ENCODE measurements at places on chromosomes 7 and 10.

- DNase-seq: no peak
These were observed at the start of gene ZNF804B for GRCh38 chr7:88759230-88760135. ZNF804B (plus strand) TSS chr7:88759700; CDS start chr7:88759977, 277 bp downstream.

DNA sequence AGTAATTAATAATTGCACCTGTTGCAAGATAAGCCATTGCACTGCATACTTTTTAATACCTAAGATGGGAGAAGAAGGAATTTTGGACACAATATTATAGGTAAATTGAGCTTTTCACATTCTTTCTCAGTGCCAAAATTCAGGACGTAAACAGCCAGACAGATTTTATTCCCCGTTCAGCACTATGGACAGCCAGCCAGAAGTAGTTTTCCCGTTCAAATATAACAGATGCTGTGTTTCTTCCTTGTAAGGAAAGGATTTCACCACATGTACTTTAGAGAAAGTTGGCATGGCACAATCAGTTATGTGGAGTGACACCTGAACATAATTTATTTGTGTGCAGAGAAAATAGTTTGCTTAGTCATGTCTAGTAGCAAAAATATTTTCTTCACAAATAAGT is 34.8 kb downstream of the SEMA3E start:
- no peak for DNase-seq

GRCh38 chr10:128219295-128219694 is 93.1 kb upstream of the MKI67 start:
- DNase-seq: no peak

GRCh38 chr7:12314199-12314598 is 89.5 kb downstream of the VWDE start:
- no peak for DNase-seq

DNA sequence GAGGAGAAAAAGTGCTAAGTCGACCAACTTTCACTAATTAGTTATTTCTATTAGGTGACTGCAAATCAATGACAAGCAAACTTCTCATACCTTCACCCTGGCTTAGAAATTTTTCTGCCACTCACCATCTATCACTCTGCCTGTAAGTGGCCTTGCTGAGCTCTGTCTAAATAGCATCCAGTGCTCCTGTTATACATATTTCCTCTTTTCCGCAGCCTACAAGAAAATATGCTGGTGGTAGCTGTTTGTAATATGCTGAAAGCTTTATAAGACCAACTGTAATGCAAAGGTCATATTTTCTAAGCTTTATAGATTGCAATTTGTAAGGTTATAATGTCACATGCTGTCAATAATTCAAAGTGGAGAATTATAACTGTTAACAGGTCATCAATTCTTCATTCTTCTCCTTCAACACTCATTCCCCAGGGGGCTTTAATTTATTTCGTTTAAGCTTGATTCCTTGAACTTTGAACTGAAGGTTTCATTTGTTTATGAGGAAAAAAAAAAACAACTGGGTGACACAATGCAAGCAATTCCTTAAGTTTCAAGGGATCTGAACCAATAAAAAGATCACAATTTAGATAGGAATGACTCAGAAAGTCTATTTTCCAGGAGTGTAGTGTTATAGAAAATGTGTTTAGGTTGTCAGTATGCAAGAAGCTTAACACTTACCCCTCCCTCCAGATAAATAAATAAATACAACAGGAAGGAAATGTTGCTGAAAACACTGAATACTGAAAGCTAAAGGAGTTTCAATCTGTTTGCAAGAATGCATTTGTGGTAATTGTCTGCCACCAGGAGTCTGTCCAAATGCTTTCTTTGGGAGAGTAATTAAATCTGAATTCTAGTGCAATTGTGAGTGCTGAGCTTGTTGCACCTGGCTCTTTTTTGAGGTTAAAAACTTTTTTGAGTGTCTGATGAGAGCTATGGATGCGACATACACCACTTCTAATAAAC is 183.7 kb downstream of the SORCS1 start:
- no peak for DNase-seq

DNA sequence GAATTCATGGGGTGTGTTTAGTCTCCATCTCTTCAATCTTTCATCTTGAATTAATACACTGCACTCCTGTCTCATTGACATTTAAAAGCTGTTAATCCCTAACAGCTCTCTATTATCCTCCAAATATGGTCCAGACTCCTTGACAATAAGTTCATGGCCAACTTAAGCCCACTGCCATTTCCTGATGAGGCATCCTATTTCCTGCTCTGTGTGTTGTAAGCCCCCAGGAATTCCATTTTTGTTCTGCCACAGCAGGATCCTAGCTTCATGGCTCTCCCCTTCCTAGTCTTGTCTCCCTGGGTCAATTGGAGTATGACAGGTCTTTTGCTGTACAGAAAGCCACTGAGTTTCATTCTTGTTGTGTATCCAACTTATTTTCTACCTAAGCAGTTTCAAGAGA is 218.8 kb downstream of the OTUD1 start:
- DNase-seq: no peak

GRCh38 chr10:12838995-12839927 is 162.3 kb downstream of the CCDC3 start:
- DNase-seq: no peak

GRCh38 chr10:70564901-70565351 is 37.6 kb downstream of the PRF1 start:
- DNase-seq: no peak

- DNase-seq: no peak
These were observed 11.1 kb downstream of the PRPF18 start for GRCh38 chr10:13597909-13598308.

GRCh38 chr10:34731885-34732701 is 83.0 kb downstream of the PARD3 start:
- no peak for DNase-seq

DNA sequence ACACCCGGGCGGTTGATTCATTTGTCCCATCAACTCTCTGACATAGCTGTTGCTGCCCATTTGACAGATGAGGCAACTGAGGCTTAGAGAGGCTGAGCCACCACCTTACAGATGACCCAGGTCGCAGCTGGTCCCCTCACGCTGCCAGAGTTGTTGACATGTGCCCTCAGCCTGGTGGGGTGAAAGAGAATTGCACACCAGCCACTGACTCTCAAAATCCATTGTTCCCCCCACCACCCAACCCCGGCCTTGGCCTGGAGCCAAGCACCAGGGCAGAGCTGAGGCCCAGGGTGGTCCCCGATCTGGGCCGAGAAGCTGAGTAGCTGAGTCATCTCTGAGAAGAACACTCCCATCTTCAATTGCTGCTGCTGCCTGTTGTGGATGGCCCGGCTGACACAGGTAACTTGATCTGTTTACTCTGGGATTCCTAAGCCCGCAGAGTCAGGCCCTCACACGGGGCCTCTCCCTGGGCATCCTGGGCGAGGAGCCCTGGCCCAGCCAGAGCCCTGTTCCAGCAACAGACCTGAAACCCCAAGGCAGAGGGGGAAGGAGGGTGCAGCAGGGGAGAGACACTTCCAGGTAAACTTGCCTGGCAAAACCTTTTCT is 27.5 kb downstream of the PVRIG start:
- peak; percentile 21 for DNase-seq

- DNase-seq: peak; percentile 74
These were observed at the start of gene REEP3 for GRCh38 chr10:63520500-63521415. REEP3 (plus strand) TSS chr10:63521401; CDS start chr10:63521546, 145 bp downstream.

- DNase-seq: no peak
These were observed 106.3 kb downstream of the CTTNBP2 start for GRCh38 chr7:117766913-117767312.

- DNase-seq: no peak
These were observed 152.5 kb upstream of the STK17A start for GRCh38 chr7:43430411-43430810.

- no peak for DNase-seq
These were observed 48.4 kb upstream of the HABP2 start for GRCh38 chr10:113504423-113504822.

- peak; percentile 9 for DNase-seq
These were observed 1000.7 kb upstream of the LRRN3 start for GRCh38 chr7:110090110-110090820.
